NCI-H1436 treated with DMSO at 0.1 percent for 48 hours (cell line): ENCODE measurements at places on chromosomes 11 and 22.

- DNase-seq = no peak
These were observed 38.2 kb downstream of the TRIOBP start for GRCh38 chr22:37734964-37735451.

- DNase-seq = no peak
These were observed 5.3 kb downstream of the ATP5MG start for GRCh38 chr11:118406599-118407166.

DNA sequence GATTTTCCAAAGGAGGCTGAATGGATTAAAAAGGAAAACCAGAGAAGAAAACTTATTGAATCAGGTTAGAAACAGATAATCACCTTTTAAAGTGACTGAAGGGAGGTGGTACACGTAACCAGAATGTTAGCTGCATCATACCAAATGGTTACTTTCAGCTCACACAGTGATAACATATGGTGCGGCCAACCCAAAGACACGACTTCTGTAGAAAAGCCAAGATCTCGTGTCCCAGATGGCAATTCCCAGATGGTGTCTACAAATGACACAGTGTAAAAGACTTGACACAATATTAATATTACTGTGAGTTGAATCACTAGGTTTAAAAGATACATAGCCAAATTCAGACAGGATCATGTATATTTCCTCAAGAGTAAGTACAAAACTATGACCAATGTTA, 5.2 kb downstream of the PPP2R1B start:
- DNase-seq = no peak

- DNase-seq = no peak
These were observed 102.6 kb downstream of the RELT start for GRCh38 chr11:73478737-73479347.

- no peak for DNase-seq
These were observed 285.1 kb upstream of the CCDC90B start for GRCh38 chr11:83571302-83571701.

GRCh38 chr11:61764606-61765260, 12.3 kb downstream of the MYRF start:
- DNase-seq = no peak

DNA sequence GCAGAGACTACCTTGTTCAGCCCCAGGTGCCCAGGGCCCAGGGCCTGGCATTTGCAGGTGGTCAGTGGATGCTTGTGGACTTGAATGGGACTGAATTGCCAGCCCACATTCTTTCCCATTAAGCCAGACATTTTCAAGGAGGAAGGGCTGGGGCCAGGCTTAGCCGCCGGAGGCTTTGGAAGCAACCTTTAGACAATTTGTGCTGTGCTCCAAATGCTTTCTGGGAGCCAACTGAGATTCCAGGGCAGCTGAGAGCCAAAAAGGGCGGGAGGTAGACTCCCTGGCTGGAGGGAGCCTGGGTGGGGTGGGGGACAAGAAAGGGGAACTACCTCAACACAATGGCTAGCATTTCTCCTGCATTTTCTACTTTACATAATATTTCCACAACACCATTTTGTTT, 54.8 kb upstream of the TIMP3 start:
- no peak for DNase-seq

- no peak for DNase-seq
These were observed 38.6 kb downstream of the TRMU start for GRCh38 chr22:46373921-46374662.

DNA sequence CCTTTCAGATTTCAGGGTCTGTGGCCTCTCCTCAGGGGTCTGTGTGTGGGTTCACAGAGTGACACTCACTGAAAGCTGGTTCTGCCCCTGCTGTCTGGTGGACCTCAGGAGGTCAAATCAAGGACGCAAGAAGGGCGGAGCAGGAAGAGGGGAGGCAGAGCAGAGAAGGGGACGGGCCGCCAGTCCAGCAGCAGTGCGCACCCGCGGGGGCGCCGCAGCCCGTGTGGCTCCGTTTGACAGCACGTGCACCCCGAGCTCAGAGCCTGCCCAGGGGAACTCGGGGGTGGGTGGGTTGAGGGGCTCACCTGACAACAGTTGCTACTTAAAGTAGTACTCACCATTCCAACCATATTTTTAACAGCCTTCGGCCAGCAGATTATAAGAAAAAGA, 71.4 kb upstream of the PITPNB start:
- no peak for DNase-seq

DNA sequence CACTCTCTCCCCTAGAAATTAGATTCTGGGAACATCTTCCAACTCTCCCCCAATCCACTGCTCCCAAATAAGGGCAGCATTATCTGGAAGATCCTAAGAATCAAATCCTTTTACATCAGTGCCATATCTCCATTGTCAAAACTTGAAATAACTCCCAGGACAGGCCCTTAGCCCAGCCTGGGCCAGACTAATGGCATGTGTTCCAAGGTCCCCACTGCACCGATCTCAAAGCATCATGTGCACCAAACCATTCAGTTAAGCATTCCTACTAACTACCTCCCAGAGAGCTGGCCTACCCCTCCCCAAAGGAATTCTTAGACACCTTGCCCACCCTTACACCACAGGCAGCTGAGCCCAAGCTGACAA, 44.2 kb upstream of the POU2AF1 start:
- no peak for DNase-seq

DNA sequence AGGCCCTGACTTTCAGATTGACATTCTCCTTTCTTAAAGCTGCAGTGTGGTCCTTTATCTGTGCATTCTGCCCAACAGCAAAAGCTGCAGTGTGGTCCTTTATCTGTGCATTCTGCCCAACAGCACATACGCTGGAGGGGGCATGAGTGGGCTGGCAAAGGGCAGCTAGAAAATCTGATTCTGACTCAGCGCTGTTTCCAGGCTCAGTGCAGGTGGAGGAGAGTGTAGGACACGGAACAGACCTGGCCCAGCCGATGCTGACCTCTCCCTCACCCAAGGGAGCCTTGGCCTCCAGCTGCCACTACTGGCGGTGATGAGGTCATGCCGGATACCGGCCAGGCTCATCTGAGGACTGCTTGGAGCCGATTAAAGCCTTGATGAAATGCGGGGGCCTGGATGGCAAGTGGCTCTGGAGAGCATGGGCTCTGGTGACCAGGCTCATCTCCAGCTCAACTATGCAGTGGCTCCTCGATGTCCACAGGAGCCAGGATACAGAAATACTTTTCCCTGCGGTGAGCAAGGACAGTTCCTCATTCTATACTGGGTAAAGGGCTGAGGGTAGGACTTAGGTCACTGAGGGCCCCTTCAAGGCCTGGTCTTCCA, 84.6 kb downstream of the CLPB start:
- DNase-seq = no peak

GRCh38 chr11:103420593-103420992, 311.4 kb downstream of the DYNC2H1 start:
- DNase-seq = no peak

DNA sequence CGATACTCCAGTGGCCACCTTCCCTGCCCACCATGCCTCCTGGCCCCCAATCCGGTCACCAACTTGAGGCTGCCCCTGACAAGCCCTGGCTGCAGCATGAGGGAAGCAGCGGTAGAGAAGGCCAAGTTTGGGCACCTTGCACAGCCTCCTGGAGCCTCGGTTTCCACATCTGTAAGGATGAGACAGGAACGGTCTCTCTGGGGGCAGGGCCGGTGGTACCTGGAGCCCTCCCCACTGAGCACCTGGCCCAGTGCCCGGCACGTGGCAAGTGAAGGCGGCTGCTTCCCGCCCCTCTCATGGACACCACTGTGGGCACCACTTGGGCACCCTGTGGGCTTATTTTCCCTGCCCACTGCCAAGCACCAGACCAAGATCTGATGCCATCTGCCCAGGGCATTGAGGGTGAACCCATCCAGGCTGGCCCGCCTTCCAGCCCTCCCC, 77.8 kb downstream of the CDKN1C start:
- no peak for DNase-seq

GRCh38 chr11:63920126-63920938, 3.4 kb upstream of the RCOR2 start:
- no peak for DNase-seq

GRCh38 chr11:108647701-108648527, 17.0 kb upstream of the DDX10 start:
- peak; percentile 21 for DNase-seq

DNA sequence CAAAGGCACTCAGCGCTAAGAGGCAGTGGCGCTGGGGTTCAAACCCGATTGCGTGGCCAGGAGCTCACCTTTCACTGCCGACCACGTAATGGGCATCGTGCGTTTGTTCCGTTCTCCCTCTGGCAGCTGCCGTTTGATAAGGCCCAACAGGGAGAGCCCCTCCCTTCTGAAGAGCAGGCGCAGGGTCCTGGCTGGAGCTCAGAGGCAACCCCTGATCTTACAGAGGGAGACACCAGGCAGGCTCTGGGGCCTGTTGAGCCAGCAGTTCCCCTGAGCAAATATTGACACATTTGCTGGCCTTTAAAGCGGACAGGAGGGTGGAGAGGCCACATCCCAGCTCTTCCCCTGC, 11.7 kb upstream of the C1QTNF6 start:
- no peak for DNase-seq

DNA sequence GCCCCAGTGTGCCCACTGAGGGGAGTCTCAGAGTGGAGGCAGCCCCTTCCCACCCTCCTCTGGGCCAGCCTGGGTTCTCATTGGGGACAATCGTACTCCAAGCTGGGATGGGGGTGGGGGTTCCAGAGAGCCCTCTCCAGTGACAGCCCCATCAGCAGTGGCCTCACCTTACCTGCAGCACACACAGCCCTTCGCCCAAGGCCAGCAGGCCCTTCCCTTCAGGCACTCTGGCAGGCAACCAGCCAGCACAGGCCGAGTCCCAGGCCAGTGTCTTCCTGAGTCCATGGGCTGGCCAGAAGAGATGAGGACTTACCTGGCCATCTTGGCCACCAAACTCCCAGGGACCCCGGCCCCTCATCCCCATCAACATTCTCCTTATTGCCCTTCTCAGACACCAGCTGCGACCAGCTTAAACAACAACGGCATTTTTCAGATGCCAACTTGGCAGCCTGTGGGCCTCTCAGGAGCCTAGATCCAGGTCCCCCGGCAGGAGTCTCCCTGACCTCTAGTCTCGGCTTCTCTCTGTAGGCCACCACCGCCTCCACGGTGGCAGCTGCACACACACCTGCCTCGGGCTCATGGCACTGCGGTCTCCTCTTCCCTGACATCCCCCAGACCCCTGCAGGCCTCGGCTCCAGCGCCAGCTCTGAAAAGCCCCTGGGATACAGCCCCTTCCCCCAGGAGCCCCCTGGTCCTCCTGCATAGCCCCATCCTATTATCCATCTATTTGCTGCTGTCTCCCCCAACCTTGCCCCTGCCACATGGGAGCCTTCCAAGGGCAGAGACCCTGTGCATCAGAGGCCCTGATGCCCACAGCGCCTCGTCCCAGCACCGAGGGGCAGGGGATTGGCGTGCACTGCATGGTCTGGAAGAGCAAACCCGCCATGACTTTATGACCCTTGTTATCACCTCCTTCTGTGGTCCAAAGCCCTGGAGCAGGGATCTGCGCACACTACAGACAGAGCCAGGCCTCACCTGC, 111.2 kb upstream of the FGF3 start:
- no peak for DNase-seq

GRCh38 chr11:5229356-5229755, 2.5 kb upstream of the HBB start:
- no peak for DNase-seq

GRCh38 chr11:15197696-15198095, 83.0 kb downstream of the INSC start:
- no peak for DNase-seq

- DNase-seq = no peak
These were observed at the start of gene MAPK8IP1 for GRCh38 chr11:45885274-45885920. MAPK8IP1 (plus strand) TSS chr11:45885651; CDS start chr11:45885821, 170 bp downstream.

DNA sequence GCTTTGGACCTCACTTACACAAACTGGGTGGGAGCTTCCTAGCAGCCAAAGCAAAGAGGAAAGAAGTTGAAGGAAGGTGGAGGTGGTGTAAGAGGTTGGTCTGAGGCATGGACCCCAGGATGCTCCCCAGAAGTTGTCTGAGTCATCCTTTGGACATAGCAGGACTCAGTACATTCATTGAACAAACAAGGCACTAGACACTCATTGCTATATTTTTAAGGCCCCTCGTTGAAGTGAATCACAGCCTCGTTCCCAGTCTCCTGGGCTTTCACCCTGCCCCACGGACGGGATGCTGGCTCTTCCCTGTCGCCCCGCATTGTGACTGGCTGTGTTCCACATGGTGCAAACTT, 95.9 kb upstream of the FGF3 start:
- no peak for DNase-seq
